HAP-1 (cell line): ENCODE measurements at places on chromosomes 12 and 14.

DNA sequence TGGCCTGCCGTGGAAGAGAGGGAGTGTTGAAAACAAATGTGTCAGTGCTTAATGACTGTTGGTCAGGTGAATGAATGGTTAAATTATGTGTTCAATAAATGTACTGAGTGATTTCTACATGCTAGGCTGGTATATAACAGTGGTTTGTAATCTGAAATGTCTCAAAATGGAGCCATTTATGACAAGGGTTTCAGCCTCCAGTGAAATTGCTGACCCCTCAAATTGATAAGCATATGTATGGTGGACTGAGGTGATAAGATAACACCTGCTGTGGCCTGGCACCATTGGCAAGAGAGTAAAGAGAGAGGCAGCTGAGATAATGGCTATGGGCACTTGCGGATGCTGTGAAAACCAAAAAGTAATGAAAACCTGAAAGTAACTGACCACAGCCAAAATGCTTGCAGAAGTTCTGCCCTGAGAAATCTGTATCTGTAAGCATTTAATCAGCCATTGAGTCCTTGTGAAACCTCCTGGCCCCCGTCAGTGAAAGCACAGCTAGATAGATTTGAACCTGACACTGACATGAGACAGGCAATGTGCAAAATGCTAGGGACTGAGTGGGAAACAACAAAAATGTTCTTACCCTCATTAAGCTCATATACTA lies 1.4 kb upstream of the BCAT1 start:
- DNase-seq = no peak

DNA sequence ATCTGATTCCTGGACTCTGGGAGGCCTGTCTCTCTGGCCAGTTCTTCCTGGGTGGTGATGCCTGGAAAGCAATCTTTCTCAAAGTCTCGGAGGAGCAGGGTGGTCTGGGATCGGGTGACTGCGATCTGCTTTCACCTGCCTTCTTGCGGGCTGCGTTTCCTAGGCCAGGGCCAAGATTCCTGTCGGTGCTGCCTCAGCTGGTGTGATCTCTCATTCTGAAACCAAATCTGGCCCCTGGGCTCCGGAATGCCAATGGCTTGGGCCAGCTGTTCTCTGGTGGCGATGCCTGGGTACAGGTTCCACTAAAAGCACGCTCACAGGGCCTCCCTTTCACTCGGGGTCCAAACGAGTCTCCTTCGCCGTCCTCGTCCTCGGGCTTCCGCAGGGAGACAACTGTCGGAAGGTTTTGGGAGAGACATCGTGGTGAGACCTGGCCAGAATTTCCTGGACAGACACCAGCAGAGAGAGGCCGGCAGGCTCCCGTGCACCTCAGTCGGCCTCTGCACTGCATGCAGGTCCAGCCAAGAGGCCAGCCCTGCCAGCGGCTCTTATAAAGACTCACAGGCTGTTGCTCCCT lies 187.1 kb downstream of the ALG10 start:
- DNase-seq = no peak

DNA sequence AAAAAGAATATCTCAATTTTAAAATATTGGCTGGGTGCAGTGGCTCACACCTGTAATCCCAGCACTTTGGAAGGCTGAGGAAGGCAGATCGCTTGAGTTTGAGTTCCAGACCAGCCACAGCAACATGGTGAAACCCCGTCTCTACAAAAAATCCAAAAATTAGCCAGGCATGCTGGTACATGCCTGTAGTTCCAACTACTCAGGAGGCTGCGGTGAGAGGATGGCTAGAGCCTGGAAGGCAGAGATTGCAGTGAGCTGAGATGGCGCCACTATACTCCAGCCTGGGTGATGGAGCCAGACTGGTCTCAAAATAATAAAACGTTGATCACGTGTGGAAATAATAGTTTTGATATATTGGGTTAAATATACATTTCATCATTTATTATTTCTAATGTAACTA lies 5.7 kb downstream of the MTRFR start:
- no peak for DNase-seq

DNA sequence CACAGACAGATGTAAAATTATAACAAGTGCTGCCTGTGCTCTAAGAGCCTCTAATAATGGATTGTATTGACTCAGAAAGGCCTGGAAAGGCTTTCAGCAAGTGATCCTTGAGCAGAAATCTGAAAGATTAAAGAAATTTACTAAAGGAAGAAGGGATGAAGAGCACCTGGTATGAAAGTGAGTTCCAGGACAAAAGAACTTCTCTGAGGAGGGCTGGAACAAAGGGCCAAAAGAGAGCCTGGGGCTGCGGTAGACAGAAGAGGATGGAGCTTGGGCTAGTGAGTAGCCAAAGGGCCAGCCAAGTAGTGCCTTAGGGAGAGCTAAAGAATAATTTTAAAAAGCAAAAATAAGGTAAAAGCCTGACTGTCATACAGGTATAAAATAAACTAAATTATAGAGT lies 44.0 kb downstream of the BCAT1 start:
- DNase-seq = peak; percentile 80

DNA sequence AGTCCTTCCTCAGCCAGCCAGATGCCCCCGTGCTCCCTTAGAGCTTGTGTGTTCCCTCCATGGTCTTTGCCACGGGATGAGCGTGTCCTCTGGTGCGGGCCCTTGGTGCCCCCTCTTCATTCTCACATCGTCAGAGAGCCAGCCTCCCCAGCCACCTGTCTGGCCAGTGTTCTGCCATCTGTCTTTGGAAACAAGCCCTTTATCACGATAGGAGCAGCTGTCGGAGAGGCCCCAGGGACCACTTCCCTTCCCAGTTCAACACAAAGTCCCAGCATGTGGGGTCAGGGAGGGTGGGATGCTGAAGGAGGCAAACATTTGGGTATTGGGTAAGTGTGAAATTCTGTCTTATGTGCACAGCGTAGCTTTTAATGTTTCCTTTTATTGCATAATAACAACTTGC lies 44.5 kb downstream of the DYNC1H1 start:
- DNase-seq = no peak

DNA sequence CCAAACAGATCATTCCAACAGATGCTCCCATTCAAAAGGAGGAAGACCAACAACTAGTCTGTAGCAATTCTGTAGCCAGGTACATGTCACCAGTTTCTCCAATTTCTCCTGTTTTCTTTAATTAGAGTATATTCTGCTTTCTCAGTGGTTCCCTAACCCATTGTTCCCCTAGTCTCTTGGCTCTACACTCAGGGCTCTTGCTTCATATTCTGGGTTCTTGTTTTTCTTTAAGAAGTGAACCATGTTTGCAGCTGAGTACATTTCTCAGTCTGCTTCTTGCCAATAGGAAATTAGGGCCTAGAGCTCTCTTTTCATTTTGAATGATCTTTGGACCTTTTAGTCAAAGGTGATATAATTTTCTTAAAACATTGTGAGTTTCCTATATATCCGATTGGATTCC lies 29.4 kb upstream of the STXBP6 start:
- DNase-seq = no peak

DNA sequence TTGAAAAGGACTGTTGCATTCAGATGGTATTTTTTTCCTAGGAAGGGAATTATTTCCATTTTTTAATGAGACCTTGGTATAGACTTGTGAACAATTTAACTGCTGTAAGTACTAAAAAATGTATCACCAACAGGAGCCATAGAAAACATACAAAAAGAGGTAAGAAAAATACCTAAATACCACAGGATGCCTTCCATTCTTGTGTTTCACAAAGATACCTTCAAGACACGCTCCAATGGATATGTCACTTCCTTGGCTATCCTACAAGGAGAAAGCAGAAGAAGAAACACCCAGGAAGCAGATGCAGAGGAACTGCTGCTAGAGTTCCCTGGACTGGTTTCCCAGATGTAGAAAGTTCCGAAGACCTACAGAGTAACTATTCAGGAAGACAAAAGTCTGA lies 54.2 kb downstream of the PTPN21 start:
- no peak for DNase-seq
